Activated T-helper 2 cell treated with anti-CD3 and anti-CD28 coated beads, Interferon-gamma antibody, Interleukin-2, Interleukin-4, amounts not matched to agents 10 μg/mL and 5 μg/mL and 100 μg/mL, durations not matched to agents 14 hours and 24 hours and 36 hours (primary cell): ENCODE measurements at places on chromosomes 3 and 15. TPM values are rescaled to one million over a fixed set of nuclear protein-coding genes. Genes with fewer than 3 reads are reported as not detected.

The A4GNT gene
- not detected in 2 replicates for total RNA-seq

The WNT5A gene
- 0.05 TPM in 2 replicates for total RNA-seq

The TGM4 gene
- not detected in 2 replicates for total RNA-seq

The EIF4E3 gene
- 17.3 and 17.9 TPM in 2 replicates for total RNA-seq

DNA sequence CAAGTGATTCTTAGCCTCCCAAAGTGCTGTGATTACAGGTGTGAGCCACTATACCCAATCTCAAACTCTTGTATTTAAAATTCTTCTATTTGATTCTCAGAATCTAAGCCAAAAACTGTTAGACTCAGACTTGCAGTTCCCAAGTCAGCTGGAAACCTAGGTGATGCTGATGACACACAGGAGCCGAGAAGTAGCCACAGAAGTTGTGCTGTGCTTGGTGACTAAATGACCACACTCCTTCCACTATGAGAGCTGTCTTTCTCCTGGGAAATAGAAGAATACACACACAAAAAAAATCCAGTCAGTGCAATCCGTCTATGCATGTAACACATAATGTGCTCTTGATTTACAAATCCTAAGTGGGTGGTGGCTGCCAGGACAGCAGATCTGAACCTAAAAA, 33.9 kb downstream of the ILDR1 start:
- no peak for DNase-seq
- peaks cover 29% of the 10 kb centered on the region for H3K36me3 ChIP-seq
- H3K4me3 ChIP-seq: no peak overlapping the region
- peaks cover 19% of the 10 kb centered on the region for H3K4me1 ChIP-seq
- peak overlapping the region; percentile 60 for H3K27ac ChIP-seq

GRCh38 chr15:40911141-40911540, 16.9 kb downstream of the VPS18 start:
- no peak overlapping the region for H3K4me3 ChIP-seq
- H3K27ac ChIP-seq: no peak overlapping the region
- peaks cover 4% of the 10 kb centered on the region for H3K4me1 ChIP-seq
- no peak for DNase-seq
- H3K36me3 ChIP-seq: no peaks in the 10 kb centered on the region
